Peyer's patch (tissue), 4 donors: ENCODE measurements at places on chromosomes 16 and 17. TPM values are rescaled to one million over a fixed set of nuclear protein-coding genes. Genes with fewer than 3 reads are reported as not detected.

ANTKMT gene
- 74.8 TPM for total RNA-seq

DPEP2NB gene
- total RNA-seq = not detected

ABCA9 gene
- total RNA-seq = 8.6 TPM

TBC1D3H gene
- total RNA-seq = not detected

DNA sequence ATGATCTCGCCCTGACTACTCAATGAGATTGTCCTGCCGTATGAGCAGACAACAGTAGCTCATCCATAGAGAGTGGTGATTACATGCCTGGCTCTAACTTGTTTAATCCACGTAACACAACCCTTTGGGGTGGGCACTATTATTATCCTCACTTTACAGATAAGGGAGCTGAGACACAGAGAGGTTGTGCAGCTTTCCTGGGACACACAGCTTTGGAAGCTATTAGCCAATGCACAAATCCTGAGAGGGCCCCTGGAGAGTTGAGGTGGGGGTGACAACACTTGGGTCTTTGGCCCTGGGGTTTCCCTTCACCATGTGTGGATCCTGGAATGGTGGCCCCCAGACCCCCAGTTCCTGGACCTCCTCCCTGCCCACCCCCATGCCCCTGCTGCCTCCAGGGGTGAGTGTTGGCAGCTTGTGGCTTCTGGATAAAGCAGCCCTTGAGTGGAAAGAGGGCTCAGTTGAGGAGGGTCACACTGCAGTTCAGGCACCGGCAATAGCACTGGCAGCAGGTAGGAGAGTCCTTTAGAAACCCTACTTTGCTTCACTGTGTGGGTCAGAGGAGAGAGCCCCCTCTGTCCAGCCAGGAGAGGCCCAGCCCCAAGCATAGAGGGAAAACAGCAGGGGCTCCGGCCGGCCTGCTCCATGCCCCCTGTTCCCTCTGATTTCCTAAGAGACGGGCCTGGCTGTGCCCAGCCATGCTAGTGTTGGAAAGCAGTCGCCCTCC lies 230.7 kb downstream of the KATNIP start:
- DNase-seq = no peak

- no peak for DNase-seq
Observed at GRCh38 chr16:66275775-66276428, 90.6 kb upstream of the CDH5 start.

- DNase-seq = no peak
Observed at GRCh38 chr17:53655591-53655990, 167.1 kb upstream of the KIF2B start.

DNA sequence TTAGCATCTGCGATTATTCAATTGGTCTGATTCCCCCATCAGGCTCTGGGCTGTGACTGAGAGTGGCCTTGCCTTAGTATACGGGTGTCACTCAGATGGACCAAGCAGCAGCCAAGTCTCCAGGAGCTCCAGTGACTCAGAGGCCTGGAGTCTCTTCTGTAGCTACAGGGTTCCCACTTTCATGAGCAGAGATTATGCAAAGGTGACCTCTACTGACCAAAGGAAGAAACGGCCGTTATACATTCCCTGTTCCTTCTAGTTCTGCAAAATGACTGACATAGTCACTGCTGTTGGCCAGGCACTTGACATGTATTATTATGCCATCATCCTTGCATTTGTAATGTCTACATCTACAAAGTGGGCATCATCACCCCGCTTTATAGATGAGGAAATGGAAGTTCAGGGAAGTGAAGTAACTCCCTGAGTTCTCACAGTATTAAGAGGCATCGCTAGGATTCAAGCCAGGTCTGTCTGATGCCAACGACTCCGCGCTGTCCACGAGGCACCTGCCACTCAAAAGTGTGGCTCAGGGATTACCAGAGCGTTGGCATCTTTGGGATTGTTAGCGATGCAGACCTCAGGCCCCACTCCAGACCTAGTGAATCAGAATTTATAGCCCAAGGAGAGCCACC lies 23.3 kb downstream of the SLC38A7 start:
- no peak for DNase-seq

DNA sequence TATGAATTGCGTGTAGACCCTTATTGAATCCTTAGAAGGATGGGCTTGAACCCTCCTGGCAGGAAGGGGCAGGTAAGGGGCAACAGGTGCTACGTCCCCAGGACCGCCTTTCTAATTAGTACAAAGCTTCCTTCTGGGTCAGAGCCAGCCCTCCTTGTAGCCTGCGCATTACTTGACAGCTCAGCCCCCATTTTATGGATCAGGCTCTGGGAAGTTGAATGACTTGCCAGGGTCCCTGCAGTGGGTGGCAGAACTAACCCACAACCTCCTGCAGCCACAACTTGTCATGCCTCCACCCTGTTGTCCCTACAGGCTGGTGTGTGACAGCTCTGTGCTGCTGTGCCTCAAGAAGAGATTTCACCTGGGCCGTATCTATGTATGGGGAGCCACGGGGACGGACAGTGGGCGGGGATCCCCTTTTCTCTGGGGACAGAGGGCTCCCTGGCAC lies 2.7 kb downstream of the MYO15B start:
- DNase-seq = no peak

- no peak for DNase-seq
Observed at GRCh38 chr17:29172589-29172988, 7.6 kb downstream of the MYO18A start.

DNA sequence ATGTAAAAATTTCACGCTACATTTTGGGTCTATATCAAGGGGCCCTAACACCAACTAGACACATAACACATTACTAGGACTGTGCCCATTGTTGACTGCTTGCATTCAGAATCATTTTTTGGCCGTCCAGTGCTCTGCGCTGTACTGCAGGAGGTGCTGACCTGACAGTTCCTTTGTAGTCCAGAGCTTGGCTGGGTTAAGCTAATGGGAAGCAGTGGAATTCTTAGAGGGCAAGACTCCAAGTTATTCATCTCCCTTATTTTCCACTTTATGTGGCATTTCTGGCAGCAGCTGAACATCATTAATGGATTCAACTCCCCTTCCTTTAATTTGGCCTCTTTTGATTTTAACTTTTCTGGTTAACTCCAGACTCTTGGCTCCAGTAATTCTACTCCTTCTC lies 351.7 kb downstream of the CDH8 start:
- no peak for DNase-seq
